ENCODE measurements at places on chromosomes 7 and 10. TPM values are rescaled to one million over a fixed set of nuclear protein-coding genes. Genes with fewer than 3 reads are reported as not detected.

GRCh38 chr10:77637532-77638320, at the start of gene KCNMA1:
Gene KCNMA1, minus strand, starts transcription at chr10:77637808.
- no peak for DNase-seq

DNA sequence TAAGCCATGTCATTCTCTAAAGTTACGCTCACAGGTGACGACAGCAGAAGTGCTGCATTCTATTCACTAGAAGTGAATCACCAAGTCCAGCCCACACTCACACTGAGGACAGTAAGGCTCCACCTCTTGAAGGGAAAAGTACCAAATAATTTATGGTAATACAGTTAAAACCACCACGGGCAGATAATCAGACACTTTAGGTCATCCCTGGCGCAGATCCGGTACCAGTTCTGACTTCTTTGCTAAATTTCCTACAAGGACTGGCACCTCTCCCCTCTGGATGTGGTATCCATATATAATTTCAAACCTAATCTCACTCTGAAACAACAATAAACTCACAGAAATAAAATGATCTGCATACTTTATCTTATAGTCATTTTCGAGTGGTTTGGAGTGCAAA, 954.7 kb upstream of the GHITM start:
- no peak for DNase-seq

GRCh38 chr10:77689339-77689738, 51.7 kb upstream of the KCNMA1 start:
- DNase-seq, result no peak

- DNase-seq, result peak; percentile 16
These were observed 6.9 kb downstream of the KLF6 start for GRCh38 chr10:3777981-3778691.

- no peak for DNase-seq
These were observed 81.0 kb upstream of the LRRC4 start for GRCh38 chr7:128112018-128112780.

- no peak for DNase-seq
These were observed 38.3 kb downstream of the LMBR1 start for GRCh38 chr7:156854654-156855053.

TAS2R41 gene
- not detected for total RNA-seq

C7orf33 gene
- not detected for total RNA-seq

TDRD1 gene
- total RNA-seq, result not detected
